K562 (cell line): ENCODE measurements at places on chromosomes 6 and 20. TPM values are rescaled to one million over a fixed set of nuclear protein-coding genes. Genes with fewer than 3 reads are reported as not detected.
A peak's percentile ranks its signal among the peaks of the same experiment; 100 is the strongest.

The HLA-DRB5 gene
- total RNA-seq, result 0.27 TPM in 1 of 2 replicates, not detected in the other

The UTRN gene
- total RNA-seq, result 10.4 and 12.0 TPM in 2 replicates

The HFE gene
- total RNA-seq, result 0.58 and 0.98 TPM in 2 replicates

The PI16 gene
- 0.18 TPM in 1 of 2 replicates, not detected in the other for total RNA-seq

The OLIG3 gene
- not detected in 2 replicates for total RNA-seq

The TXLNB gene
- total RNA-seq, result not detected in 2 replicates

The PIGU gene
- 25.0 and 26.0 TPM in 2 replicates for total RNA-seq

The RUNX2 gene
- 0.98 and 1.00 TPM in 2 replicates for total RNA-seq

The RIMS1 gene
- not detected in 2 replicates for total RNA-seq

The DOK5 gene
- total RNA-seq, result 0.11 TPM in 1 of 2 replicates, not detected in the other

The BFSP1 gene
- 0.29 and 0.40 TPM in 2 replicates for total RNA-seq

The TJAP1 gene
- 25.4 and 35.8 TPM in 2 replicates for total RNA-seq

The BIRC7 gene
- total RNA-seq, result 0.18 and 0.27 TPM in 2 replicates

The FBXO5 gene
- 62.9 and 64.6 TPM in 2 replicates for total RNA-seq

The C6orf15 gene
- total RNA-seq, result not detected in 2 replicates

The ARMC2 gene
- total RNA-seq, result 0.82 and 1.7 TPM in 2 replicates

The CALHM6 gene
- not detected in 2 replicates for total RNA-seq

- no peak for DNase-seq
These were observed 150.5 kb upstream of the PRSS16 start for GRCh38 chr6:27096834-27097511.

- no peak for DNase-seq
These were observed 28.4 kb upstream of the CD93 start for GRCh38 chr20:23114448-23115082.

DNA sequence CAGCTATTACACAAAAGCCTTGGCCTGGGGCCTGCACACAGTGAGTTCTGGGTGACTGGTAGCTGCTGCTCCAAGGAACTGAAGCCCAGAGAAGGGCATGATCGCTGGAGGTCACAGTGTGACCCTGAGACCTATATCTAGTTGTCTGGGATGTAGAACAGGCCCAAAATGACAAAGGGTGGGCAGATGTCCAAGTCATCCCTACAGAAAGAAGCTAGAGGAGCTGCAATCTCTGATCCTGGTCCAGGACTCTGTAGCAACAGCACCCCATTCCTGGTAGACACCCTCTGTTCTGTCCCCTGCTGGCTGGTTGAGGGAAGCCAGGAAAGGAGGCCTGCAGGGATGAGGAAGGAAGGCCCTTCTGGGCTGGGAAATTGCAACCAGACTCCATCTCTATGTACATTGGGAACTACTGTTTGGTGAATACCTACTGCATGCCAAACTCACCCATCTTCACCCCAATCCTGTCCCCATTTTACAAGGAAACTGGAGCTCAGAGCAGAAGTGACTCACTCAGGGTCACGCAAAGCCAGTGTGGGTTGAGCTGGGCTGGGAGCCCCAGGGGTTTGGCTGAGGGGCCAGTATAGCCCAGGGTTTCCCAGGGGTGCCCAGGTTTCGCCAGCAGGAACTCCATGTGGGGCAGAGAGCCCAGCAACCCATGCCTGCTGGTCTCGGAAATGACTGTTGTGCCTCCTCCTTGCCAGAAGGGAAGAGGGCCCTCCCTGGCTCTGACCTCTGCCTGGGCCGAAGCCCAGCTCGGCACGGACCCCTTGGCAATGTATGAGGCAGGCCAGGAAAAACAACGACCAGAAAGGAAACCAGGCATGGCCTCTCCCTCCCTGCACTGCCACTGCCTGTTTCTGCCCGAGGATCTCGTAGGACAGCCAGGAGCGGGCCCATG lies 44.9 kb upstream of the TLDC2 start:
- no peak for DNase-seq

DNA sequence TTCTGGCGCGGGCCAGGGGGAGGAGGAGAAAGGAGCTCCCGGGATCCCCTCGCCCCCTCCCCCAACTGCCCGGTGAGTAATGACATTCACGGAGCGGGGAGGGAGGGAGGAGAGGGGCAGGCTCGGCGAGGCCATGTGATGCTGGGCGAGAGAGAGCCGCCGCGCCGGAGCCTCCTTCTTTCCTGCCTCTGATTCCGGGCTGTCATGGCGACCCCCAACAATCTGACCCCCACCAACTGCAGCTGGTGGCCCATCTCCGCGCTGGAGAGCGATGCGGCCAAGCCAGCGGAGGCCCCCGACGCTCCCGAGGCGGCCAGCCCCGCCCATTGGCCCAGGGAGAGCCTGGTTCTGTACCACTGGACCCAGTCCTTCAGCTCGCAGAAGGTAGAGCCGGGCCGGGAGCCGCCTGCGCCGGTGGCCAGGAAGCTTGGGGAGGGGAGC lies at the start of gene GDAP1L1:
Gene GDAP1L1 (plus strand): TSS at position 178 of the 441 bp plus-strand sequence. CDS start 27 bp downstream, at position 205.
- no peak for DNase-seq

DNA sequence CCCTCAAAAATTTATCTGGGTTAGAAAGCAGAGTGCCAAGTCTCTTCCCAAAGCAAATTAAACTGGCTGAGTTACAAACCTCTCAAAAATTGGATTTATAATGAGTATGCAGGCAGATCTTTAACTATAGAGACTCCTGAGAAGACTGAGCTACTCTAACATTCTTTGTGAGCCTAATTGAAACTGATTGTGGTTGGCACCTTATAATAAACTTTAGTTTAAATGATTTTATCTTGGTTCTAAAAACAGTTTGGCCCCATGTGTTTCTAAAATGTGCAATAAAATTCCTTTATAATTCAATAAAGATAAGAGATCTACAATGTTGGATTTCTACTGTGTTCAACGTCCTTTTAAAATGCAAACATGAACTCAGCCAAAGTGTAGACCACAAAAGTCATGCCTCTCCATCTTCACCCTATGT lies 480.2 kb upstream of the RNF217 start:
- DNase-seq, result no peak

DNA sequence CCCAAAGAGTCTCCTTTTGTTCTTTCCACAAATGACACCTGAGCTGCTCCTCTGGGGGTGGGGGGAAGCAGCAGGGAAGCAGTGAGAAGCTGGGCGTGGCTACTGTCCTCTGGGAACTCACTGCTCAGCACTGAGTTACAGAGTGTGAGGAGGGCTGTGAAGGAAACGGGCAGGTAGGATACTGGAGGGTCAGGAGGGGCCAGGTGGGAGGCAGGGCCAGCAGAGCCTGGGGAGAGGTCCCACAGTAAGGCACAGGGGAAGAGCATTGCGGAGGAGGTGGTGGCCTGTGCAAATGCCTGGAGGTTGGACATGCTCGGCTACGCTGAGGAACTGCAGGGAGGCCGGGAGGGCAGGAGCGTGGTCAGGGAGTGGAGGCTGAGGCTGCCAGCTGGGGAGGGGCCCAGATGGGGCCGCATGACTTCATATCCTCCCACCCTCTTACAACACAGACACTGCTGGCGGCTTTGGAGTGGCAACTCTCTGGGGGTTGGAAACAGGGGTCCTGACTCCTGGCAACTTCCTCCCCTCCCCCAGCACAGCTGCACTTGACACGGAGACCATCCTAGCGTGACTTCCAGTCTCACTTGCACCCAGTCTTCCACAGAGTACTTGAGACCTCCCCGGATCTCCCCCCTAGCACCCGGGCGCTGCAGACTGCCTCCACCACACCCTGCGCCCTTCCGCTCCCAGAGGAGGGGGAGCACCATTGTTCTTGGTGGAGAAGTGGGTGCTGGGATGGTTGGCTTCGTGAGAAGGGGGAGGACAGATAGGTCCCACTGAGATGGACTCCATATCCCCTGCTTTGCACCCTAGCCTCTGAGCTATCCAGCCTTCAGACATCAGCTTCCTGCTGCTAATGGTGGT lies 34.2 kb downstream of the RBM38 start:
- peak; percentile 68 for DNase-seq

DNA sequence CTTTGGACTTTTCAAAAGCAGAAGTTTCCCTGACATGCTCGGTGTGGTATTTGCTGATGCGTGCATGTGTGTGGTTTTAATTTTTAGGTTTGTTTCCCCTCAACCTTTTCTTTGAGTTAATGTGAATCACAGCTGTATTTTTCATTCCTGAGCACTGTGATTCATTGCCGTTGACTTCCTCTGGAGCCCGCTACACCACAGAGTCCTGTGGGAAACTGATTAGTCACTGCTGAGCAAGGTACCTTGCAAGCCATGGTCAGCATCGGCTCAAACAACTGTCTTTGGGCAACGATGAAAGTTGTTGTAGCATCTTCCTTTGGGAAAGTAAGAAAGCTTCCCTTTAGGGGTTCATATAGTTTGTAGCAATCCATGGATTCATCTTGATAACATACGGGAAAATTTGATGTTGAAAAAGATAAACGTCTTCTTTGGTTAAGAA lies 57.5 kb downstream of the RIN2 start:
- DNase-seq, result no peak

GRCh38 chr6:151497905-151498304 lies 4.1 kb downstream of the CCDC170 start:
- DNase-seq, result no peak

- DNase-seq, result no peak
These were observed 191.8 kb upstream of the RREB1 start for GRCh38 chr6:6915813-6916547.

DNA sequence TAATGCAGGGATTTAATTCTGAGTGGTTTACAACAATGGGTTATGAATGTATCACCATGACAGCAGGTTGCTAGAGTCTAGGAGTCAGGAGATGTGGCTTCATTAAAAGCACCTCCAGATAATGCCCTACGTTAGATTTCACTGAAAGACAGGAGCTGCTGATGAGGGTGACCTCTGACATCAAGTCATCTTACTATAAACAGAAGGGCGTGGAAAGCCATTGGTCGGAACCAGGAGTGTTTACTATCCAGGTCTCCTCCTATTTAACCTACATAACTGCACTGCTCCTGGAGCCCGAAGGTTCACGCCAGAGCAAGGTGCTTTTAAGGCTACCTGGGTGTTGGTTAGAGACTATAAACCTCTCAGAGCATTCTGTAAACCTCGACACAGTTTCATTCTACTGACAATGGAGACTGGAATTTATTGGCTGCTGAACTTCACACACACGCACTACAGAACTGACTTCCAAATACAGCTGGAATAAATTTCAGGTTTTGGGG lies 128.7 kb downstream of the EYA4 start:
- DNase-seq, result no peak

- DNase-seq, result no peak
These were observed 308.7 kb downstream of the PKHD1 start for GRCh38 chr6:51778666-51779065.

DNA sequence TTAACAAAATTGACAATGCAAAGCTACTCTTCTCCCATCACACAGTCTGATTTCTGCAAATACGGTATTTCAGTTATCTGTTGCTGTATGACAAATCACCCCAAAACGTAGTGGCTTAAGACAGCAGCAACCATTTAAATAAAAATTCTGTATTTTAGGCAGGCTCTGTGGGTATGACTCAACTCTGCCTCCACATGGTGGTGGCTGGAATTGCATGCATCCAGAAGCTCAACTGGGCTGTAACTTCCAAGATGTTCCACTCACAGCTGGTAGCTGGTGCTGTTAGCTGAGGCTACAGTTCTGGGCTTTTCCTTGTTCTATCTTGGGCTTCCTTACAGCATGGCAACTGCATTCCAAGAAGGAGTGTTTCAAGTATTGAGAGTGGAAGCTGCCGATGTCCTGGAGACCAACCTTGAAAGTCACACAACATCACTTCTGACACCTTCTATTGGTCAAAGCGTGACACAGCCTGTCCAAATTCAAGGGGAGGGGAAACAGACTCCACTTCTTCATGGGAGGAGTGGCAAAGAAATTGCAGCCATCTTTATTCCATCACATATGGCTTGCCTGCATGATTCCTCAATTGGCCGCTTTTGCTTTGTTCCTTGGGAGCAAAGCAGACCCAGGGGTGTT lies 39.7 kb upstream of the TULP1 start:
- peak; percentile 52 for DNase-seq

GRCh38 chr20:840858-841567 lies 7.5 kb downstream of the FAM110A start:
- no peak for DNase-seq

DNA sequence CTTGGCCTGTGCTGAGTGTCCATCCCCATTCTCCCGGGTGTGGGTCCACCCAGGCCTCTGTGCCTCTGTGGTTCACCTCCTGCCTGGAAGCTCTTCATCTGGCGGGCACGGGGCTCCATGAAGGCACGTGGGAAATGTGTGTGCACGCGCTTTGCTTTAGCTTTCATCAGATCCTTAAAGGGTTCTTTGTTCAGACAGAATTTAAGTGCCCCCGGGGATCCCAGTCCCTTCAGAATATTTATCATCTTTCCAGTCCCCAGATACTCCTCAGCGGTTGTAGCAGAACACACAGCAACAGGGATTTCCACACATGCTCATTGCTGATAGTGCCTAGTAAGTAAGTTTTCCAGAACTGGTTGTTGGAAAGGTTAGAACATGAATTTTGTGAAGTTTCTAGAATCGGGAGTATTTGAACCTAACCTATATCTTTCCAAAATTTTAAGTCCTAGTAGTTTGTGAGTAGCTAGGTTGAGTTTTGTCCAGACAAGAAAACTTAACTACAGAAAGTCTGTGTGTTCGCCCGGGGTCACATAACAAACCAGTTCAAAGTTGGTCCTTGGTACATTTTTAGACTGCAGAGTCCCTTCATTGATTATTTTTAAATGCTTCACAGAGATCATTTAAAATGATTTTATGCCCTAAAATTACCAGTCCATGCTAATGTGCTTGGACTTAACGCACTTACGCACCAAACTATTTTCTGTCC lies 67.7 kb downstream of the RPP40 start:
- no peak for DNase-seq

DNA sequence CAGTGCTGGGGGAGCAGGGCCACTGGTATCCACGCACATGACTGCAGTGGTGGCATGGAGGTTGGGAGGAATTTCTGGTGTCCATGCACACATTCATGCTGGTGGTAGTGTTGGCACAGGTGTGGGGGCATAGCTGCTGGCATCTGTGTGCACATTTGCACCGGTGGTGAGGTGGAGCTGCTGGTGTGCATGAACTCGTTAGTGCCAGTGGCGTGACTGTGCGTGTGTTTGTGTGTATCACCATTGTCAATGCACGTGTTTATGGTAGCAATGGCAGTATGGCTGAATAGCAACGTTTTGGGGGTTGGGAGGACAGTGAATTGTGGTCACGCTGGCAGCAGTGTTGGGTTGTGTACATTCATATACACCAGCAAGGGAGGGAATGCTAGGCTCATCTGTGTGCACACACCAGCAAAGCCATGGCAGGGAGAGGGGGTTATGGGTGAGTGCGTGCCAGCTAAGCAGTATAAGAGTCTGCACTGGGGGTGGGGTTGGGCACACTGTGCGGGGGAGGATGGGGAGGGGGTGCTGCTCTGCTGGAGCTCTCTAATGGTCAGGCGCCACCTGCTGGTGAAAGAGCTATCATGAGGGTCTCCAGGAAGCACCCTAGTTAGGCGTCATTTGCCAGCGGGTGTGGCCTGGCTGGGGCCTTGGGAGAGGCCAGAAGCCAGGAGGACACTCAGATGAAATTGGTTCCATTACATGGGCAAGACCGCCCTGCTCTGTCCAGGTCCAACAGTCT lies 626.1 kb upstream of the ID4 start:
- DNase-seq, result peak; percentile 42
